Posterior cingulate gyrus (tissue), 11 donors: ENCODE measurements at places on chromosomes 12 and 14.

DNA sequence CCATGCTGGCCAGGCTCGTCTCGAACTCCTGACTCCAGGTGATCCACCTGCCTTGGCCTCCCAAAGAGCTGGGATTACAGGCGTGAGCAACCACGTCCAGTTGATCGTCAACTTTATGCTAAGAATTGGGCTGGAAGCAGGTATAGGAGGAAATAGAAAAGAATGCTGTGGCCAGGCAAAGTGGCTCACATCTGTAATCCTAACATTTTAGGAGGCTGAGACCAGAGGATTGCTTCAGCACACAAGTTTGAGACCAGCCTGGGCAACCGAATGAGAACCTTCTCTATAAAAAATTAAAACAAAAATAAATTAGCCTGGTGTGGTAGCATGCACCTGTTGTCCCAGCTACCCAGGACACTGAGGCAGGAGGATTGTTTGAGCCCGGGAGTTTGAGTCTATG is 37.1 kb upstream of the SNX6 start:
- DNase-seq: no peak

GRCh38 chr14:101604228-101604934 is 43.1 kb downstream of the DIO3 start:
- DNase-seq: no peak

GRCh38 chr12:106223485-106224354 is 24.1 kb downstream of the CKAP4 start:
- DNase-seq: no peak

DNA sequence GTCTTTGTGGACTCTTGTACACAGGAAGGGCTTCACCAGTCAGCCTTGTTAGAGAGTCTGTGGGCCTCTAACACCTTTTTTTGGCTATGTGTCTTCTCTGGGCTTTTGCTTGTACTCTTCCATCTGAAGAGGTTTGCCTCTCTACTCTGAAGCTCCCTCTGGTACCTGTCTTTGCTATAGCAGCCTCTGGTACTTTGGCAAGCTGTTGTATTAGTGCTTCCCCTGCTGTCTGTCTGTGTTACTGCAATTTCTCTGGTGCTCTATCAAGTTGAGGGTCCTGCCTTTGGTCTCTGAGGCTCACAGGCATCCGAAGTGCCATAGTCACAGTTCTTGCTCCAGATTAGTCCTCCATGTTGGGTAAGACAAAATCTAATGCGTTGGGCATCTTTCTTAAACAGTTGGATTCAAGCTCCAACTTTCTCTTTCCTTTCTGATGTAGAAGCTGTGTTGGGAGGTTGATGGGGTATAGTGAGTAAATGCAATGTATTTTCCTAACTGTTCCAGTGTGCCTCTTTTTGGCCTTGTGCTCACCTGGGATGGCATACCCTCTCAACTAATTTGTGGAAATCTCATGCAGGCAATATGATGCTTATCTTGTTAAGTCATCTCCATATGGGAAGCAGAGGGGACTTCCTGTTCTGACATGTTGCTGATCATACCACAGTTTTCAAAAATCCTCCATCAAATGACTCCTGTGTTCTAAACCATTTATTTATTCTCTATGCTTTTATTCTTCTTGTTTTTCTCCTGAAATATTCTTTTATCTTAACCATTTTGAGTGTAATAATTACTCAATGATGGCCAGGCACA is 88.8 kb downstream of the ATF7IP start:
- no peak for DNase-seq

DNA sequence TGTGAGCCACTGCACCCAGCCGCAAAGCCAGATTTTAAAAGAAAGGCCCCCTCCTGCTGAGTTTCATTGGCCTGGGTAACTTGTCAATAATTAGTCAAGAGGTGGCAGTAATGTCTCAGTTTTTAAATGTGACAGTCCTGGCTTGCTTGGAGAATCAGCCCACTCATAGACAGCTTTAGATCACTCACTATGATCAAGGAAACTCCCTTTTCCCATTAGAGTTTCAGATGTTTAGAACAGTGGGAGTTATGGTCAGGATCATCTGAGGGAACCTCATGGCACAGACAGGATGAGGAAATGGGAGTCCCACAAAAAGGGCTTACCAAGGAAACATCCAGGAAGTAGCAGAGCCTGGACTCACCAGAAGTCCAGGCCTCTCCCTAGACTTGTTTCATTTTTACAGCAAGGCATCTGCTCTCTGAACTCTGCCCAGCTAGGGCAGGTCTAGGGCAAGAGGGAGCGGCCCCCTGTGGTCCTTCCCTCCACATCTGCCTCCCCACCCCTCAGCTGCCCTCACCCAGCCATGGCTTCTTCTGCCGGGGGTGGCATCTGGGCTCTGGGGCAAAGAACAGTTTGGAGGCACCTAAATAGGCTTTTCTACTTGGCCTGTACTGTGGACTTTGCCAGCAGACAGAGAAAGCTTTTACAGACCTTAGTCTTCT is 11.2 kb downstream of the BCL2L14 start:
- DNase-seq: no peak

DNA sequence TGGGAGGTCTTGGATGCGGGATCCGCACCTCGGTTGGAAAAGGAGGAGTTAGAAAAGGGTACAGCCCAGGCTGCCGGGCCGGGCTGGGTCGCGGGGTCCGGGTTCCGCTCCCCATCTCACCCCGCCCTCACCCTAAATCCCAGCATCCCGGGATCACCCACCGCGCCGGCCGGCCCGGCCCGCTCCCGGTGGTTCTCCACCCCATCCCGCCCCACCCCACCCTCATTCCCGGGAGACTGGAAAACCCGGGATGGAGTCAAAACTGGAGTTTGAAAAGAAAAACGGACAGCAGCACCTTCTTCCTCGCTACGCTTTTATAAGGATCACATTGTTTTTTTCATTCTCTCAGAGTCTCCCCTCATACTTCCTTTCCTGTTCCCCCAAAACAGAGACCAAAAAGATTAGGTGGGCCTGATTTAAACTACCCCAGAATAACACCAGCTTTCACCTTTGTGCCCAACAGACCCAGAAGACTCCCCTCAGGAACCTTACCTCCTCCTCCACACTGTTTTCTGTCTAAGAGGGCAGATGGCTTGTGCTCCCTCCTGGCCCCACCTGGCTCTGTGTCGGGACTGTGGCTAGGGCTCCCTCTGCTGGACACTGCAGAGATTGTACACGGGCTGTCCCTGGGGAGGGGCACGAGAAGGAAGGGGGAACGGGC is 2.8 kb downstream of the GLI1 start:
- DNase-seq: peak; percentile 65

- DNase-seq: no peak
Measured at GRCh38 chr14:95318399-95319311, 1.1 kb downstream of the CLMN start.

DNA sequence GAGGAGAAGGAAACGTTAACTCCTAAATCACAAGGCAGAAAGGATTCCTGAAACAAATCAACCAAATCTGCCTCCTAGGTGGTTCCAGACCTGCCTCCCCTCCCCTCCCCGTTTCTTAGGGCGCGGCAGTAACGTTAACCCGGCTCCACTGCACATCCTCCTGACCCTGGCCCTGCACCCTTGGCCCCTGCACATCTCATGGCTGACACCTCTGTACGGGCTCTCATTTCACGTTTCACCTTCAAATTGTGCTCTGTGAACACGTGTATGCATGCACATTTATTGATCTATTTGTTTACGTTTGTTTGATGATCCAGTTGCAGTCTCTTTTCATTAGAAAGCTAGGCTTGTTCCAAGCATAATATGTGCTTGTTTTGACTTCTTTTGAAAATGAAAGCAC is 358.1 kb downstream of the ADGRD1 start:
- no peak for DNase-seq

GRCh38 chr12:3332188-3332587 is 158.8 kb upstream of the PRMT8 start:
- DNase-seq: no peak

DNA sequence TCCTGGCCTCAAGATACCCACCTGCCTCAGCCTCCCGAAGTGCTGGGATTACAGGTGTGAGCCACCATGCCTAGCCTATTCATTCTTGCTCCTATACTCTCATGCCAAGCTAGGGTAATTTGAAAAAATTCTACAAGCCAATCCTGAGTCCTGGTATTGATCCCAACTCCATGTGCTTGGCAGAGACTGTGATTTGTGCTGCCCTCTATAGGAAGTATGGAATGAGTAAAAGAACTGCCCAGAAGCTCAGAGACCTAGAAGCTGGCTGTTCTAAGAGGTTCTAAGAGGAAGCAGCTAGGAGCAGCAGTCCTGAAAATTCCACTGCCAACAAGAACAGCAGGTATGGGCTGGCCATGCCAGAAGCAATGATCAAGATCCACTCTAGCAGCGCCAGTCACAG is 402.5 kb downstream of the PCNX1 start:
- no peak for DNase-seq

DNA sequence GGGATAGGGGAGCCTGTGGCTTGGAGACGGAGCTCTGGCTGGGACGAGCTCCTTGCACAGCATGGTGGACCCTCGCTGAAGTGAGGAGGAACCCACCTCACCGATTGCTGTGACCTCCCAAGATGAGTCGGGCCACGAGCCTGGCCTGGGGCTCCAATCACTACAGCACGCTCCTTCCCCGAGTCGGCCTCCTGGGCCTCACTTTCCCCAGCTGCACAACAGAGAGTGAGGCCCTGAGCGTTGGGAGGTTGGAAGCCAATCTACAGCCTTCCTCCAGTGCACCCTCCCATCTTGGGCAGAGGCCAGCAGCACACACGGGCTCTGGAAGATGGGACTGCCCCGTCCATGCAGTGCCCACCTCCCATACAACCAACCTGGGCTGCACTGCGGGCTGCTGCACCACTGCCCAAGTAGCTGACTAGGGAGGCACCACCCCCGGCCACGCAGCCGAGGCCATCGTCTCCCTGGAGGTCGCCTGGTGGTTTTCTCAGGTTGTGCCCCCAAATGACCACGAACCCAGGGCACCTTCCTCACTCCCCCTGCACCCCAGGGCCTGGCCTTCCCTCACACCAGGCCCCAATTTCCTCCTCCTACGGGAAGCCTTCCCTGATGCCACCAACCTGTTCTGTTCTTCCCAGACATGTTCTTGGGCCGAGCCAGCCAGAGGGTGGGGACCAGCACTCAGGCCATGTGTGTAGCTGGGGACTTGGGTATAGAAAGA is 152.3 kb upstream of the C14orf180 start:
- DNase-seq: peak; percentile 67

GRCh38 chr12:62361048-62361447 is 100.8 kb downstream of the USP15 start:
- no peak for DNase-seq

- no peak for DNase-seq
Measured at GRCh38 chr12:77116277-77116676, 50.9 kb upstream of the E2F7 start.

DNA sequence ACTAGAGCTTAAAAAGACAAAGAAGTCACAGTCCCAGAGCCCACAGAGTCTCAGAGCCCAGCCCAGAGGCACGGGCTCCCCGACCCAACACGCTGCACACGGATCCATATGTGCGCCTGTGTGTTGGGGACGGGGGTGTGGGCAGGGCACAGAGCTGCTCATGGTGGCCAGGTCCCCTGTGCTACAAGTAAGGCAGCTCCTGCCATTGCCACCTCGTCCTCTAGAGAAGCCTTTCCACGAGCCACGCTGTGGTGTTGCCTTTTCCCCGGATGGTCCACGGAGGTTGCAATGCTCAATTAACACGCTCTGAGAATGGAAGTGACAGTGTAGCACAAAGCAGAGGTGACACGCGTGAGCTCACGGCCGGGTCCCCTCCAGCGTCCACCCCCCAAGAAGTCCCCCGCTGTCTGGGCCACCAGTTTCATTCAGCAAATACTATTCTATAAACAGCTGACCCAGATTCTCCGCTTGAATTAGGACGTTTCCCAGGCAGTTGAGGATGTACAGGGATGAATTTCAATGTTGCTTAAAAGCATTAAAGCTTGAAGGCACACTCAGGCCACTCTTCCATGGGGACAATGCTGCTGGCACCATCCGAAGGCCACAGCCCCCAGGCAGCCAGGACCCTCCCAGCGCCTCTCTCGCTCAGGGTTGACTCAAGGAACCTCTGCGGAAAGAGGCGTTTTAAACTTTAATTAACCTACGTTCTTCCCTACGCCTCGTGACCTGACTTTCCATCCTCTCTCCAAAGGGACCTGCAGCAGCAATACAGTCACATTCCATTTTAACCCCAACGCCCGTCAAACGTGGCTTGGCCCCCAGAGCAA is 22.7 kb upstream of the EIF5 start:
- peak; percentile 34 for DNase-seq

DNA sequence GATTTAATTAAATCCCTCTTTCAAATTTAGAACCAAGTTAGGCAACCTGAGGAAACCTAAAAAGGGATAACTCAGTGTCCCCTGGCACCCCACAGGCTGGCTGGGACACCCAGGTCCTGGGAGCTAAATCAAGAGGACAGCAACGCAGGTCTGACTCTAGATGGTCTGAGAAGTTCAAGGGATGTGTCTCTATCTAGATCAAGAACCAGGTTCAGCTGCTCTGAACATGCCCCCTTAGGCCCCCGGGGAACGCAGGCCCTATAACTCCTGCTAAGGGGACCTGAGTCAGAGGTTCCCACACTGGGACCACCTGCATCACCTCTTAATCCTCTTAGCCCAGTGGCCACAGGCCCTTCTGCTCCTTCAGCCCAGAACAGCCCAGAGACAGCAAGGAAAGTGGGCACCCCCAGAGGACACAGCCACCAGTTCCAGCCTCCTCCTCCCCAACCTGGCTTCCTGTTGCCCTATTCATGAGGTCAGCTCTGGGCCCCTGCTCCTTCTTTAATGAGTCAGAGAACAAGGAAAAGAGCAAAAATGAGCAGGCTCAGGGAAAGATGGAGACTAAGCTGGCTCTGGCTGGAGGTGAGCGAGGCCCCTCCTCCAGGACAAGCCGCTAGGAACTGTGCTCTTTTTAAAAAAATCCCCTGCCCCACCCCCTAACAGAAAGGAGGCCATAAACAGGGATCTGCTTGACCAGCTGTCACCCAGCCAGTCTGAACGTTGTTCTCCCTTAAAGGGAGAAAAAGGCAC is 10.8 kb downstream of the PITPNM2 start:
- DNase-seq: no peak

DNA sequence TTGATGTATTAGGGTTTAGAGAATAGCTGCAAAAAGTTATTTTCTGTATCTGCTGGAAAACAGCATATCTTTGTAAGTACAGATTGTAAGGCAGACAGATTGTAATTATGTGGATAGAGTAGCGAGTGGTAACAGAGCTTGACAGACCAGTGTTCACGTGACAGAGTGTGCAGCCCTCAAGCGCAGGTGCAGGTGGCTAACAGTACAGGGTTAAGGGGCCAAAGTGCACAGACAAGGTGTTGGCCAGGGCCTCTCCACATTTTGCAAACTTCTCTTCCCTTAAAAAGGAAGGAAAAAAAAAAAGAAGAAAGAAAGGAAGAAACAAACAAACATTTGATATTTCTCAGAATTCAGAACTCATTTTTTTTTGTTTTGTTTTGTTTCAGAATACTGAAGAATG is 25.2 kb upstream of the KLHL42 start:
- DNase-seq: no peak

GRCh38 chr12:119631930-119632678 is 35.8 kb upstream of the PRKAB1 start:
- no peak for DNase-seq
